ENCODE measurements at places on chromosomes 7 and 10.

DNA sequence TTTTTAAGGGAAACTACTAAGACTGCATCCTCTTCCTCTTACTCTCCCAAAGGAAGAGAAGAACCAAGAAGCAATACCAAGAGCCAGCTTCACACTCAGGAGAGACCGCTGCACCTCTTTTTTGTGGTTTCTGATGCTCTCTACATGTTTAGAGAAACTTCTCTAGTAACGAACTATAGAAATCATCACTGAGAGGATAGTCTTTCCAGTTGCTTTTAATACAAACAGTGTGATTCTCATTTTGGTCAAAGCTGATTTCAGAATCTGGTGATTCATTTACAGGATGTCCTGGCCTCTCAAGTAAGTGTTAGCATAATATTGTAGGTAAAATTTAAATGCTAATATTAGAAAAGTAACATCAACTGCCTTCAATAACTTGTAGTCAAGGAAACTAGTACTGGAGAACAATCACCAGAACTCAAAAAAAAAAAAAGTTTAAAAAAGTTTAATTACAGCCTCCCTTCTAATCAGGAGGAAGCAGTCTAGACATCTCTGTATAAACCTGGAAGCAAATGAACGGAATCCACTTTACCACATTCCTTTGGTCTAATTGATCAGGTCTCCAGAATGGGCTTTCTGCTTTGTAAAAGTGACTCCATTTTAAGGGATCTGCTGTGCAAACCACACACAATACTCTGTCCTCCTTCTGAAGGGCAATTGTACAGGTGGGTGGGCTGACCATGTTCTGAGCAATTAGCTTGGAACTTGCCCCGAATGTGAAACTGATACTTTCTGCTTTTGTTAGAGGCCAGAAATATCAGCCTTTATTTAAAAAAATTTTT, 3.0 kb downstream of the LAMB1 start:
- no peak for DNase-seq

DNA sequence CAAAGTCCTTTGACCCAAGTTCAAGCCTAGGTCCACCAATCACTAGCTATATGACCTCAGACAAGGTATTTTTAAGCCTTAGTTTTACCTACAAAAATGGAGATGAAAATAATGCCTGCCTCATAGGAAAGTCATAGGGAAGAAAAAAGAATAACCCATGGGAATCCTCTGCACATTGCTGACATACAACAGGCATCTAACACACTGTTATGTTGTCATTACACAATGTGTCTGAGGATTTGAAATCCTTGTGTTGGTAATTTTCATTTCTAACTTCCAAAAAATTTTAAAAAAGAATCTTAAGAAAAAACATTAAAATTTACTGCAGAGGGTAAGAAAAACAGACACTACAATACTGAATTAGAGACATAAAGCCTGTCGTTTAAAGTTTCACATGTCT, 5.7 kb downstream of the ANK3 start:
- DNase-seq = no peak

DNA sequence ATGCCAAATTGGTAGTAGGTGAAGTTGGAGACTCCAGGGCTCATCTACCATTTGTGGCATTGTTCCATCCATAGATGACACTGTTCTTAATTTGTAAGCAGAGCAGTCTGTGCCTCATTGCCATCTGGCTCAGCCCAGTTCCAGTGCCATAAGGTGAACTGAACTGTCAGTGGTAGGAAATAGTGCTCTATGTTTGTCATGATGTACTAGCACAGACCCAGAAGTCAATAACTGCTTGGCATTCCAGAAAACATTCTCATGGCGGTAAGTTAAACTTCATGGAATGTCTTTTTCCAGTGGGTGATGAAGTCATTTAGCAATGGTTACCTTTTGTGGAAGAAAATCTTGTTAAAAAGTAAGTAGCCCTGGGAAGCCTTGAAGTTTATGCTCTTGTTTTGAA, 302.7 kb downstream of the SUGCT start:
- DNase-seq = peak; percentile 98

DNA sequence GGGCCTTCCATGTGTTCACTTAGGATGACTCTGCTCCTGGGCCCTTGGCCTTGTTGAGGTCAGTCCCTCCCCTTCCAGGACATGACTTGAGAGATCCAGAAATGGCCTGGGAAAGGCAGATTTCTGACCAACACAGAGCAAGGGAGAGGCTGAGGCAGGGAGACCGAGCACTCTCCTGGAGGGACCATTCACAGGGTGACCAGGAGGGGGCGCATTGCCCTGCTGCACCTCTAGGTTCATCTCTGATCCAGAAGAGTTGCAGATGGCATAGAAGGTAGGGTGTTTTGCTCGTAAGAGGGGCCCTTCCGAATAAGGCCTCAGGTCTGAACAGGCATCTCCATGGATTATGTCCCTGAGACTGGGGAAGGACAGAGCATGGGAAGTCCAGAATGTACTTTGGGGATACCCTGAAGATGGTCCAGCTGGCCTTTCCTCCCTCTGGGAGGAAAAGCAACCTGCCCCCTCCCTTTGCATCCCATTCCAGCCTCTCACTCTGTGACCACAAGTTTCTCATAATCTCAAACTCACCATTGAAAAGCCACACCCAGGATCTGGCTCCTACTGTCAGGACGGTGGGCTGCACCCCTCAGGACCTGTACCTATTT, 6.6 kb downstream of the DMBT1 start:
- DNase-seq = no peak

GRCh38 chr7:147653456-147653855, 937.1 kb upstream of the C7orf33 start:
- no peak for DNase-seq

DNA sequence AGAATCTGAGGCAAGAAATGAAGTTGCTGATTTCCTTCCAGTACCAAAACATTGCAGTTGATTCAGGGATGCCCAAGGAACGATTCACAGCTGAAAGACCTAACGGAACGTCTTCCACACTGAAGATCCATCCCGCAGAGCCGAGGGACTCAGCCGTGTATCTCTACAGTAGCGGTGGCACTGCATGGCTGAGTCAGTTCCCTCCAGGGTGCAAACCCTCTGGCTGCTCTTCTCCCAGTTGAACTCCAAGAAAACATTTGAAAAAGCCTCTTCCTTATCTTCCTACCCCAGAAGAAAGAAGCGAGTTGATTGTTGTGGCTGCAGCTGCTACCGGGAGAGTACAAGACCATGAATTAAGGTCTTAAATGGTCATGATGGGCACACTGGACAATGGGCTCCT, 147.1 kb upstream of the PRSS1 start:
- no peak for DNase-seq

GRCh38 chr10:29857843-29858701, 201.3 kb downstream of the JCAD start:
- DNase-seq = peak; percentile 22

- no peak for DNase-seq
Observed at GRCh38 chr7:113775401-113775800, 143.4 kb downstream of the PPP1R3A start.

- peak; percentile 74 for DNase-seq
Observed at GRCh38 chr7:87926581-87927461, 7.2 kb upstream of the ADAM22 start.

DNA sequence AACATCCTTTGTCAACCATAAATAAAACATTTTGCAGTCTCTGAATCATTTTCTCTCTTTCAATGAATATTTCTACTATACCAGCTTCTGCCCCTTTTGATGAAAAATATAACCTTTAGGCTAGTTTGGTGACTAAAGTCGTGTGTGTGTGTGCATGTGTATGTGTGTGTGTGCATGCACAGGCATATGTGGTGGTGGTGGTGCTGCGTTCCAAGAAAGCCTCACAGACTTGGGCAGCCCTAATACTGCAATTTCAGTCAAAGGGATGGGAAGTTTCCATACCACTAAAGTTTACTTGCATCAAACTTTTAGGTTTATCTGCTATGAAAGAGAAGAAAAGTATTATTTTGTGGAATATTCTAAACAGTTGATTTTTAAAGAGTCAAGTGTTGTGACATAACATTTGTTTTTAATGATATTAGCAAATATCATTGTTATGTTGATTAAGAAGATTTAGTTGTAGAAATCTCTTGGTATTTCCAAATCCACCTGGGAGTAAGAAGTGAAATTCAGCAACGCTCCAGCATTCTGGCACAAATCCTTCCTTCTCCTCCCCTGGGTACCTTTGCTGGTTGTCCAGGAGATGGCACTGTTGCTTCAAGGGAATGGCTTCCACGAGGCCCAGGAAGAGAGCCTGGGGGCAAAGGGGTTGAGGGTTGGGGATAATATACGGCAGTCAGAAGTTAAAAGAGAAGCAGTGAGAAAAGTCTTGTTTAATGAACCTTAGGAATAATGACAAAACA, 41.5 kb downstream of the ASB4 start:
- DNase-seq = peak; percentile 42

GRCh38 chr10:49600781-49601400, 9.2 kb upstream of the SLC18A3 start:
- DNase-seq = no peak

- DNase-seq = no peak
Observed at GRCh38 chr7:150911590-150912267, 59.4 kb downstream of the AOC1 start.
